Naive thymus-derived CD4-positive, alpha-beta T cell (primary cell): ENCODE measurements at places on chromosomes 1 and 21.

- DNase-seq: no peak
Measured at GRCh38 chr1:186780076-186780475, 48.7 kb upstream of the PLA2G4A start.

DNA sequence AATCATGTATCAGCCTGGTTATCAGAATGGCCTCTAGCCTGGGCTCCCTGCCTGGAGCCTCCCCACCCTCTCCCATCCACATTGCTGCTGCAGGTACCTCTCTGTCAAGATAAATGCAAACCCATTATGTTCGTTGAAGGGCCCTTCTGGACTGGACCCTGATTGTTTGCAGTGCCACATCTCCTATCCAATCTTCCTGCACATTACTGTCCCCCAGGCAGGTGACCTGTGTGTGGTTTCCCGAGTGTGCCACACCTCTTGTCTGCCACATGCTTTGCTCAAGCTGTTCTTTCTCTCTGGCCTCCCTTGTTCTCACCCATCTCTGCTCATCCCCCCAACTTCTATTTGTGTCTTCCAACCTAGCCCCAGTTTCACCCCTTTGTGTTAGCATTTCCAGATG, 32.4 kb downstream of the IER5 start:
- no peak for DNase-seq

- no peak for DNase-seq
Measured at GRCh38 chr1:89637496-89637895, 4.6 kb downstream of the LRRC8C start.

GRCh38 chr1:223083831-223084230, 59.2 kb downstream of the TLR5 start:
- no peak for DNase-seq

GRCh38 chr21:36522219-36522808, 42.4 kb upstream of the CLDN14 start:
- DNase-seq: no peak
